ENCODE measurements at places on chromosomes 5 and 9. TPM values are rescaled to one million over a fixed set of nuclear protein-coding genes. Genes with fewer than 3 reads are reported as not detected.

DNA sequence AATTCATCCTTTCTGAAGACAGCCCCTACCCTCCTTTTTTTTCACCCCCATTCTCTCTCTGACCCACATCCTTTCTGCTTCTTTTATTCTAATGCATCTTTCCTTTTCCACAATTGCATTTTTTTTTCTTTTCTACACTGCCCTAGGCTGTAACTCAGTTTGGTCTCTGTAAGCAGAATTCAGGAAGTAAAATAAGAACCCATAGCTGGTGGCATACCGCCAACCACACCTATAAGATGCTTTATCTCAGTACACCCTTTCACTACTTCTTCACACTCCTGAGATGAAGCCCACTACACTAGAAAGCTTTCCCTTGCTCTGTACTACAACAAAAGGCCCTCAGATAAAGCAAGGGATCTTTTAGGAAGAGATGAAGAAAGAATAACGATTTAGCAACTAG is 16.1 kb upstream of the TSSK1B start:
- no peaks in the 10 kb centered on the region for H3K27me3 ChIP-seq
- peak overlapping the region; percentile 87 for H3K27ac ChIP-seq
- H3K36me3 ChIP-seq: no peaks in the 10 kb centered on the region
- H3K4me1 ChIP-seq: peaks cover 38% of the 10 kb centered on the region
- no peak for DNase-seq
- no peak overlapping the region for H3K4me3 ChIP-seq

Gene PCDHB14
- 2.7 TPM for total RNA-seq

DNA sequence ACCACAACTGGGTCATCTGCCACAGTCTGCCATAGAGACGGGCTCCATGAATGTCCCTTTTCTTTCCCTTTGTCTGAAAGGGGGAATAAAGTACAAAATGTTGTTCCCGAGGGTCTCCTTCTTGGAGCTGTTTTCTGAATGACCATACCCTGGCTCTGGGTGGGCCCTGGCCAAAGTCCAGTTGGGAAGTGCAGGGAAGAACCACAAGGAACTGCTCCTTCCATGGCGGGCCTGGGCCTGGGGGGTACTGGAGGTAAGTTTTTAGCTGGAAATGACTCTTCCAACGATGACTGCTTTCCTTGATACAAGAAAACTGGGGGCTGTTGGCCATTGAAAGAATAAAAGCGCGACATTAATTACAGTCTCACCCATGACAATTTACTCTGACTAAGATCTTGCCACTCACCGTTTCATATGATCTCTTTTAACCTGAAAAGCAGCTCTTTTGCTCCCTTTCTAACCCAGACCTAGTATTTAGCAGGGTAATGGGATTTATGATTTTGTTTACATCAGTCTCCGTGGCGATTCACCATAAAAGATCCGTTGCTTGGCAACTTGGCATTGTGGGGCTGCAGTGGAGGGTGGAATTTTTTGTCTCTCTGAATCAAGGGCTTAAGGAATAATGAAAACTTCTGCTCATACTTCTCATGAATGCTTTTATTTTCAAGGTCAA is 89.2 kb upstream of the PTCH1 start:
- no peak overlapping the region for H3K4me3 ChIP-seq
- no peak for DNase-seq
- peaks cover 24% of the 10 kb centered on the region for H3K4me1 ChIP-seq

DNA sequence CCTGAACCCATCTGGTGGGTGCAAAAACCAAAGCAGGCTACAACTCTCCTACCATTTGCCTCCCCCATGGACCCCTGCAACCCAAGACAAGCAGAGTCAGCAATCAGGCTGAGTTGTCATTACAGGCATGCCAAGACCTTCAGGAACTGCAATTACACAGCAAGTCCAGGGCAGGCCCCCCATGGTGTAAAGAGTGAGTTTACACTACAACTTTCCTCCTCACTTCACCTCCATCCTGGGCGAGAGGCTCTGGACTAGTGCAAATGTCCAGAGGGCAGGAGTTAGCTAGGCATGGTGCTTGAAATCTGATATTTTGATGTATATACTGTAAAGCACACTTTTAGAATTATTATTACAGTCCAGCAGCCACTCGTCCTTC is 7.0 kb upstream of the P4HA2 start:
- DNase-seq: no peak
- H3K4me3 ChIP-seq: no peak overlapping the region
- H3K4me1 ChIP-seq: no peaks in the 10 kb centered on the region
- no peaks in the 10 kb centered on the region for H3K36me3 ChIP-seq

- H3K27ac ChIP-seq: peak overlapping the region; percentile 36
- no peak overlapping the region for H3K4me3 ChIP-seq
- no peak for DNase-seq
These were observed 39.7 kb downstream of the PCSK5 start for GRCh38 chr9:75930190-75930589.

DNA sequence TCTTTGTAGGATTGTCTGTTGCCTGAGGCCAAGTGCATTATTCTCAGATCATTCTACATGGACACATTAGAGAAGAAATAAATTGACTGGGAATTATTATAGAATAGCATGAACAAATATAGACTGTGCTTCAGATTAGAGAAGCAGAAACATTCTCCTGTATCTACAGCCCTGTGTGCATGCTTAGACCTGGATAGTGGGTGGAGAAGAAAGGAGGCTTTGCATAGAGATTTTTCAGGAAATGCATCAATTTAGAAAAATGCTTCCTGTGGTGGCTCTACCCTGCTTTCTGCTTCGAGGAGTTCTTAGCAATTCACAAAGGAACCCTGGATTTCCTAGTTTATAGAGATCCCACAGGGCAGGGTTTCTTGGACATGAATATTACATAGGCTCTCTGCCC is 66.7 kb downstream of the IRX1 start:
- no peaks in the 10 kb centered on the region for H3K4me1 ChIP-seq
- H3K27ac ChIP-seq: no peak overlapping the region
- no peaks in the 10 kb centered on the region for H3K36me3 ChIP-seq
- no peak overlapping the region for H3K4me3 ChIP-seq

GRCh38 chr9:18479405-18479804 is 5.5 kb downstream of the ADAMTSL1 start:
- no peaks in the 10 kb centered on the region for H3K36me3 ChIP-seq
- peaks cover 28% of the 10 kb centered on the region for H3K4me1 ChIP-seq
- no peak for DNase-seq
- no peaks in the 10 kb centered on the region for H3K27me3 ChIP-seq
- H3K27ac ChIP-seq: no peak overlapping the region
- H3K4me3 ChIP-seq: no peak overlapping the region

Gene ARSI
- total RNA-seq: 2.4 TPM

Gene LRRC19
- not detected for total RNA-seq

- peak overlapping the region; percentile 57 for H3K27ac ChIP-seq
- H3K4me1 ChIP-seq: peaks cover 8% of the 10 kb centered on the region
- DNase-seq: peak; percentile 13
- H3K27me3 ChIP-seq: no peaks in the 10 kb centered on the region
These were observed 82.4 kb downstream of the ZNF354C start for GRCh38 chr5:179142434-179143198.

Gene GHR
- 5.4 TPM for total RNA-seq

- no peaks in the 10 kb centered on the region for H3K36me3 ChIP-seq
- H3K4me3 ChIP-seq: no peak overlapping the region
- DNase-seq: no peak
- peak overlapping the region; percentile 68 for H3K27ac ChIP-seq
- peaks cover 21% of the 10 kb centered on the region for H3K4me1 ChIP-seq
- H3K27me3 ChIP-seq: peaks cover 5% of the 10 kb centered on the region
These were observed 41.4 kb upstream of the DAB2IP start for GRCh38 chr9:121609822-121610637.

- H3K4me3 ChIP-seq: no peak overlapping the region
- no peaks in the 10 kb centered on the region for H3K36me3 ChIP-seq
- no peak overlapping the region for H3K27ac ChIP-seq
- peaks cover 8% of the 10 kb centered on the region for H3K4me1 ChIP-seq
- DNase-seq: no peak
These were observed 5.6 kb upstream of the PAM start for GRCh38 chr5:102749416-102750030.

Gene SEMA6A
- total RNA-seq: 4.9 TPM

- no peak overlapping the region for H3K4me3 ChIP-seq
- H3K36me3 ChIP-seq: no peaks in the 10 kb centered on the region
- H3K4me1 ChIP-seq: no peaks in the 10 kb centered on the region
- H3K27me3 ChIP-seq: no peaks in the 10 kb centered on the region
- H3K27ac ChIP-seq: no peak overlapping the region
- no peak for DNase-seq
These were observed 92.0 kb downstream of the SV2C start for GRCh38 chr5:76175051-76175666.

- peaks cover 22% of the 10 kb centered on the region for H3K4me1 ChIP-seq
- DNase-seq: no peak
These were observed 19.3 kb downstream of the RASEF start for GRCh38 chr9:83043597-83043996.

DNA sequence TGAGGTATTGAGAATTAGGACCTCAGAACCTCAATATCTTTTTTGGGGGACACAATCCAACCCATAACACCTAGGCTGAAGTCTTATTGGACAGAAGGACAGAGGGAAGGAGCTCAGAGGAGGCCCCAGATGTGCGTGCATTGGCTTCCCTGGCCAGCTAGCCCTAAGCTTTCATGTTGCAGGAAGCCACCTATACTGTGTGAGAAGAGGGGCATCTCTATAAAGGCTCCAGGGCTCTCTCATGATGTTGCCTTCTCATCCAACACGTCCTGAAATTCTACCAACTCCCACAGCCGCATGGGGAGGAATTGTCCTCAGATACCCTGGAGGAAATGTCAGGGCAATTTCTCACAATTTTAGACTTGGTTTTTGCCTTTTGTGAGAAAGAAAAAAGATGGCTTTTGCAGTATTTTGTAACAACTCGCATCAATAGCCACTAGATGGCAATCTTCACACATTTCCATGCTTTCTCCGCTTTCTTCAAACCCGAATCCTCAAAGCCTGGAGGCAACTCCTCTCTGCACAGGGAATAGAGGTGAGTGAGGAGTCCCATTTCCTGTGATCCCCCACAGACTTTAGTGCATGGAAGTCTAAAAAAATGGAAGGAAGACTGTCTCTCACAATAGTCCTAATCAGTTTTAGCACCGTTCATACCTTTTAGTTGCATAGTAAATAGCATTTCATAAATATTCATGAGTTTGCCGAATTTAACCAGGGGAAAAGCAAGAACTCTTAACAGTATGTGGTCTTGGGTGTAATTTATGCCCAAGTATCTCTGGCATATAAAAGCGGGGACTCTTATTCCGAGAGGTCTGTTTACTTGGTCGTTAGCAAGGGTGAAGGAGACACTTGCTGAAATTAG is 7.4 kb upstream of the PPP3R2 start:
- DNase-seq: no peak
- no peak overlapping the region for H3K27ac ChIP-seq
- H3K36me3 ChIP-seq: no peaks in the 10 kb centered on the region
- peaks cover 3% of the 10 kb centered on the region for H3K4me1 ChIP-seq
- H3K27me3 ChIP-seq: peaks cover 48% of the 10 kb centered on the region

GRCh38 chr9:121860744-121861143 is 209.3 kb downstream of the DAB2IP start:
- H3K27me3 ChIP-seq: no peaks in the 10 kb centered on the region
- DNase-seq: no peak
- no peak overlapping the region for H3K4me3 ChIP-seq

DNA sequence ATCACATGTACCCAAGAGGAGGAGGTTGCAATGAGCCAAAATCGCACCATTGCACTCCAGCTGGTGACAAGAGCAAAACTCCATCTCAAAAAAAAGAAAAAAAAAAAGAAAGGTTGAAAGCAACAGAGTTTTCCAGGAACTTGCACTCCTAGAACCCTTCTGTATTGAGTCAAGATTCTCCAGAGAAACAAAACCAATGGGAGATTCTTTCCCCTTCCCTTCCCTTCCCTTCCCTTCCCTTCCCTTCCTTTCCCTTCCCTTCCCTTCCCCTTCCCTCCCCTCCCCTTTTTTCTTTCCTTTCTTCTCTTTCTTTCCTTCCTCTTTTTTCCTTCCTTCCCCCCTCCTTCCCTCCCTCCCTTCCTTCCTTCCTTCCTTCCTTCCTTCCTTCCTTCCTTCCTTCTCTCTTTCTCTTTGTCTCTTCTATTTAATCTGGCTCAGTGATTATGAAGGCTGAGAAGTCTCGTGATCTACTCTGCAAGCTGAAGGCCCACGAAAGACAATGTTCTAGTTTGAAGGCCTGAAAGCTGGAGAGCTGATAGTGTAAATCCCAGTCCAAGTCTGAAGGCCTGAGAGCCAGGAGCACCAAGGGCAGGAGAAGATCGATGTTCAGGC is 59.6 kb upstream of the CNTLN start:
- H3K27ac ChIP-seq: no peak overlapping the region
- H3K4me3 ChIP-seq: no peak overlapping the region
- H3K4me1 ChIP-seq: no peaks in the 10 kb centered on the region
- no peaks in the 10 kb centered on the region for H3K27me3 ChIP-seq
- no peaks in the 10 kb centered on the region for H3K36me3 ChIP-seq
- no peak for DNase-seq

DNA sequence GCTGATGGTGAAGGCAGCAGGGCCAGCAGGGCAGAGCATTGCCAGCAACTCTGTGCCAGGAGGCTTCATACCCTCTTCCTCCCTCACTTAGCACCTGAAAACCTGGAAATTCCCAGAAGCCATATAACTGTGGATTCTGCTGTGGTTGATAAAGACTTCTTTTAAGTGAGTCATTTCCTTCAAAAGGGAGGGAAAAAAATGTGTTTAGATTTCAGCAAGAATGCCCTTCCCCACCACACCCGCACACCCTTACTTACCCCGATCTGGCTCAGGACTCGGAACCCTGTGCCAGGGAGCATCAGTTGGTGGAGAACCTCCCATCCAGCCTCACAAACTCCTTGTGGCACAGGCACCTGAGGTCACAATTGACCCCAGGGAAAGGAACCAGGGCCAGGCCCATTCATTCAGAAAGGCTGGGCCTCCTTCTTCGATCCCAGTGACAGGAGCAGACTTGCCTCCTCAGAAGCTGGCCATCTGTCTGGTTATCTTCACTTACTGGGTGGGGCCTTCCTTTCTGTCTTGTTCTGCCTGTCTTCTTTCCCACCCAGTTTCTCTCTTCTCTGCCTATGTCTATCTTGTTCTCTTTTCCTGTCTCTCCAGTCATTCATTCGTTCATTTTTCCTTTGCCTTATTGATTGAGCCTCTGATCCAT is 62.6 kb downstream of the PLAC8L1 start:
- no peak for DNase-seq
- no peaks in the 10 kb centered on the region for H3K36me3 ChIP-seq
- H3K4me1 ChIP-seq: peaks cover 11% of the 10 kb centered on the region
- no peaks in the 10 kb centered on the region for H3K27me3 ChIP-seq
- no peak overlapping the region for H3K4me3 ChIP-seq
